ENCODE measurements at places on chromosomes 2 and 18.

GRCh38 chr18:80067321-80067720, 33.1 kb downstream of the RBFA start:
- DNase-seq = no peak

DNA sequence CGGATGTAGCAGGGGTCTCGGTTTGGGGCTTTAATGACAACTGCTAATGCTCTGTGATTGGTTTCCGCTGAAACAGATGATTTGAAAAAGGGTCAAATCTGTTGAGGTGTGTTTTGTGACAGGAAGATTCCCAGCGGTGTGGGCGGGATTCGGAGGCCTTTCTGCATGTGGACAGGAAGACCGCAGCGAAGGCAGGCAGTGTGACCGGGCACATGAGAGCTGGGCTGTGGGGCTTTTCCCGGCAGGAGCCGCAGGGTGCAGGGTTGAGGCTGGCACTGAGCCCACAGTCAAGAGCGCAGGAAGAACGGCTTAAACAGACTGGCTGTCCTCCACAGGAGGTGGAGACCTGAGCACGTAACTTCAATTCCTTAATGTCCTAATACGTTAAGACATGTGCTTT, 180.0 kb upstream of the TPO start:
- no peak for DNase-seq

GRCh38 chr2:236688563-236689392, 119.2 kb downstream of the ACKR3 start:
- no peak for DNase-seq

- no peak for DNase-seq
Measured at GRCh38 chr2:3422161-3422779, 42.8 kb downstream of the TRAPPC12 start.

DNA sequence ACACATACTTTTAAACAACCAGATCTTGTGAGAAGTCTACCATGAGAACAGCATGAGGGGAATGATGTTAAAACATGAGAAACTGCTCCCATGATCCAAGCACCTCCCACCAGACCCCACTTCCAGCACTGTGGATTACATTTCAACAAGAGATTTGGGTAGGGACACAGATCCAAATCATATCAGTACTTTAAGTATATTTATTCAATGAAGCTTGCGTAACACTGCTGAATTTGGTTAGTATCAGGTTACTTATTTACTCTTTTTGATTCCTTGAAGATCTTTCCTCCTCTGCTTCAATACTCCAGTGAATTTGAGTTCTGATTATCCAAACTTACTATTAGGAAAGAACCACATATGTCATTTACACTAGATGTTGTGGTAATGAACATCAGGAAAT, 418.6 kb downstream of the PIK3C3 start:
- no peak for DNase-seq

DNA sequence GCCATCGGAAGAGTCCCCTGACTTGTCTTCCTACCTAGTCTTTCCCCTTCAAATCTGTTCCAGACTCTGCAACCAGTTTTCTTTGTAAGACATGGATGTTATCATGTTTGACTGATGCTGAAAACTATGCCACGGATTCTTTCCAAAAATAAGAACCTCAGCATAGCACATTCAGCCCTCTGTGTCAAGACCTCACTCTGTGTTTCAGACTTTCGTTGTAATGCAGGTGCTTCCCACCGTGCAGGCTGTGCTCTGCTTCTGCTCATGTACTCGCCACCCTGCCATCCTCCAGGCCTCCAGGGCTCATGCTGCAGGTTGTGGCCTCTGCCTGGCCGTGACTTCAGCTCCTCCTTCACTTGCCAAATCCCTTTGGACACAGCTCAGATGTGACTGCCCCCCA, 347.0 kb upstream of the RAB12 start:
- no peak for DNase-seq

DNA sequence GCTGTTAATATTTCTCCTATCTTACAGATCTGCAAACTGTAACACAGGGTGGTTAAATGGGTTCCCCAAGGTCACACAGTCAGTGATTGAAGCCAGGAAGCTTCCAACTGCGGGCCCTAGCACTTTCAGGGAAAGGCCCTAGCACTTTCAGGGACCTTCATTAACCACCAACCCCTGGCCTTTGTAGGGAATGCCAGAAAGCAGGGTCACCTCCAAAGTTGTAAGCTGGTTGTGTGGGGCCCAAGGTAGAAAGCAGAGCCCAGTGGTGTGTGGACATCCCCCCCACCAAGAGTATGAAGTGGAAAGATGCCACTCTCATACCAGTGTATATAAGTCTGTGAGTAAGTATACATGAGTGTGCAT, 4.4 kb downstream of the DLX2 start:
- DNase-seq = no peak

- no peak for DNase-seq
Measured at GRCh38 chr2:182642328-182642727, 73.7 kb upstream of the DNAJC10 start.

- DNase-seq = no peak
Measured at GRCh38 chr2:14492920-14493503, 139.5 kb upstream of the LRATD1 start.

- DNase-seq = no peak
Measured at GRCh38 chr2:80476535-80477117, 172.1 kb upstream of the LRRTM1 start.

GRCh38 chr2:113187771-113188170, 14.0 kb downstream of the PSD4 start:
- DNase-seq = no peak

DNA sequence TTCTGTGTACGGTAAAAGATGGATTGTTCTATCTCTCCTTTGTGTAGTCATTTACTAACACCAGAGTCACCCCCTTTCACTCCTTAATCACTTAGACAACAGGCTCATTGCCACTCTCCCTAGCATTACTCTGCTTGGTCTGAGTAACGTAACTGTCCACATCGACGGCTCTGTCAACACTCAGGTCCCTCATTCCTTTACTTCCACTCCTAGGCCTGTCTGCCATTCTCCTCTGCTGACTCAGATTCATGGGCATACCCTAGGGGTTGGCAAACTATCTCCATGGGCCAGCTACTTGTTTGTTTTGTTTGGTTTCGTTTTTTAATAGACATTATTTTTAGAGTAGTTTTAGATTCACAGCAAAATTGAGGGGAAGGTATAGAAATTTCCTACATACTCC, 243.9 kb downstream of the NR4A2 start:
- no peak for DNase-seq

GRCh38 chr2:30886080-30886479, 78.8 kb upstream of the CAPN13 start:
- DNase-seq = peak; percentile 5

DNA sequence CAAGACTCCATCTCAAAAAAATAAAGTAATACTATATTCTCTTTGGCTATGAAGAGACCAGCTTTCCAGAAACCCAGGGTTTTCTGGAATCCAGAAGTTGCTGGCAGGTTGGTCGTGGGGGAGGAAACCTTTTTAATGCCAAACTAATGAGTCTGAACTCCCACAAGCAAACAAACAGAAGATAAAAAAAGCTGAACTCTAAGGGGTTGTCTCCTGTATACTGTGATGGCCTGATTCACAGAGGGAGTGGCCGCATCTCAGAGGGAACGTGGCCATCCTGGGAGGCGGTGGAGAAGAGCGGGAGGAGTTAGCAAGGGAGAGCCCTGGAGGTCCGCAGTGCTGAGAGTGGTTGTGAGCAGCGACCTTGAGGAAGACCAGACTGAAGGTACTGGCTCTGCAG, 36.1 kb downstream of the LIMS1 start:
- DNase-seq = no peak

DNA sequence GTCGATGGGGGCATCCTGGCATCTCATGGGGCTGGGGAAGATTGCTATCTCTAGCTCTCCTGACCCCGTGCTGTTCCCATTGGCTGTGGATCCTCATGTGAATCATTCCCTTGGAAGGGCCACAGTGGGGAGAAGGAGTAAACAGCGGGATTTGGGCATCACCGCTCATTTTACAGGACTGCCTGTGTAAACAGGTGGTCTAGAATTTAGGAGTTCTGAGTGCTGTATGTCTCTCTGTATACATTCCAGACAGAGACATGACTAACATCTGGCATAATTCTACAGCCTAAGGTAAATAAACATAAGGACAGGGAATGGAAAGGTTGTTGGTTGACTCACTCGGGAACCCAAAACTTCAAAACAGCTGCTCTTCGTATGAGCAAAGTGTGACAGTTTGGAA, 92.7 kb downstream of the COPS8 start:
- no peak for DNase-seq

GRCh38 chr2:8535469-8535795, 146.4 kb upstream of the ID2 start:
- no peak for DNase-seq

GRCh38 chr2:106095478-106096298, 98.4 kb downstream of the UXS1 start:
- DNase-seq = no peak

DNA sequence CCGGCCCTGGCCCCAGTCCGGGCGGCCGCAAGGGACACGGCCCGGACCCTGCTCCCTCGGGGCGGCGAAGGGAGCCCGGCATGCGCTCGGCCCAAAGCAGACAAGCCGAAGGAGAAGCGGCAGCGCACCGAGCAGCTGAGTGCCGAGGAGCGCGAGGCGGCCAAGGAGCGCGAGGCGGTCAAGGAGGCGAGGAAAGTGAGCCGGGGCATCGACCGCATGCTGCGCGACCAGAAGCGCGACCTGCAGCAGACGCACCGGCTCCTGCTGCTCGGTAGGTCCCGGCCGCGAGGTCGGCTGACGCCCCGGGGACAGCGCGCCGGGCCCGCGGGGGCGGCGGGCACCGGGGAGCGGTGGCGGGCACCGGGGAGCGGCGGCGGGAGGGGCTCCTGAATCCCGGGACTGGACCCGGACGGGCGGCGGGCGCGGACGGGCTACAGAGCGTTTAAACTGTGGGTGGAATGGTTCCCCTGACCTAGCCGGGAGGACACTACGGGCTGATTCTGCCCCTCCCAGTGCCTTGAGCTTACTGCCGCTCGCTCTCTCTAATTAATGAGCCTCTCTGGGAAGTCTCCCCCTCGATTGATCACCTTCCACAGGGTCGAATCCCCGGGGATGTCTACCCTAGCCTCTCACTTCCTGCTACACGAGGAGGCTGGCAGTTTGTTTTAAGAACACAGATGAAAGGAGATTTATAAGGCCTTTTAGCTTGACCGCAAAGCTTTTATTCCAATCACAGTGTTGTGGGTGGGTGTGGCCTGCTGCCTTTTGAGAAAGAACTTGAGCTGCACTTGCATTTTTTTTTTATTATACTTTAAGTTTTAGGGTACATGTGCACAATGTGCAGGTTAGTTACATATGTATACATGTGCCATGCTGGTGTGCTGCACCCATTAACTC, 853 bp downstream of the GNAL start:
- no peak for DNase-seq

DNA sequence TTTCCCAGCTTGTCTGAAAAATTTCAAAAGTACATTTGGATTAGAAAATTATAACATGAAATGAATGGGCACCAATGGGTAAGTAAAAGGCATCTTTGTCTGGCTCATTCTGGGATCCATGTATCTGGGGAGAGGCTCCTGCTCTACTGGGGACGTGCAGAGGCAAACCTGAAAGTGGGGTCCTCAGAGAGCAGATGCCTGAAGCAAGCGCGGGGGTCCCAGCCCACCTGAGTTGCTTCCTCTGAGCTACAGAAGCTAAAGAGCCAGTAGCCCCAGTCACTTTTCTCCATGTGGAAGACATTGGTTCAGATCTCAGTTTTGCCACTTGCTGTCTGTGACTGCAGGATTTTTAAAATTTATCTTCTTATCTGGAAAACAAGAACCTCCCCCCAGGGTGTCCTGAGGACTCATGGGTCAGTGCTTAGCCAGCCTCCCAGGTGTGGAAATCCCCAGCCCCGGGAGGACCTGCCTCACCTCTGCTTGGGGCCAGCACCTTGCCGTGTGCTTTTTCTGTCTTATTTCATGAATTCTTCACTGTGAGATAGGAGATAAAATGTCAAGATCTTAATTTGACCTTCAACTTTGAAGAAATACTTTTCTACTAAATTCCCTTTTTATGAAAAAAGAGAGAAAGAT, 25.1 kb upstream of the ODC1 start:
- DNase-seq = no peak

DNA sequence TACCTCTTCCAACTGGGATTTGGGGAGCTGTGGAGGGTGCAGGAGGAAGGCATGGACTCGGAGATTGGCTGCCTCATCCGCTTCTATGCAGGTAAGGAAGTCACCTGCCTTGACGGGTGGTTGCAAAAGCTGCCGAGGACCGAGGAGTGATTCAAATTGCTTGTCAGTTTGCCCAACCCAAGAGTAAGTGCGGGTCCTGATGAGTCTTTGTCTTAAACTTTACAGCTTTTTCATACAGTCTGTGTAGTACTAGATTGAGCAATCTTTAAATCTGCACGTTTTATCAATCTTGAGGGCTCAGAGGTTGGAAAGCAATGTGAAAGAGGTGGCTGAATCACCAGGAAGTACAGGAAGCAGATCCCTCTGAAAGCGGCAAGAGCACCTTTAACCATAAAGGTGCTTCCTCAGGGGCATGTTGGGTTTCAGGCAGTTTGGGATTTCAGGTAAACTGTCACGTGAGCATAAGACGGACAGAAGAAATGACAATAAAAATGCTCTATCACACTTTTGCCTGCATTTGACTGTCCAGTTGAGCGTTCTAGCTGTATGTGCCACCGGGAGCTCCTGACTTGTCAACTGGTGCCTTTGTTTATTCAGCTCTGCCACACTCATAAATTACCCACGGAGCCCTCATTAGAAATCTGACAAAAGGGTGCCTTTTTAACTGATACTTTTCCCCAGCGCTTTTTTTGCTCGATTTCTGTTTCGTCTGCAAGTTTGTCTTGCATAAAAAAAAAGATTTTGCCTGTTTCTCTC, 2.0 kb downstream of the PHLPP1 start:
- peak; percentile 48 for DNase-seq

- no peak for DNase-seq
Measured at GRCh38 chr18:9925369-9925768, 11.6 kb downstream of the VAPA start.

DNA sequence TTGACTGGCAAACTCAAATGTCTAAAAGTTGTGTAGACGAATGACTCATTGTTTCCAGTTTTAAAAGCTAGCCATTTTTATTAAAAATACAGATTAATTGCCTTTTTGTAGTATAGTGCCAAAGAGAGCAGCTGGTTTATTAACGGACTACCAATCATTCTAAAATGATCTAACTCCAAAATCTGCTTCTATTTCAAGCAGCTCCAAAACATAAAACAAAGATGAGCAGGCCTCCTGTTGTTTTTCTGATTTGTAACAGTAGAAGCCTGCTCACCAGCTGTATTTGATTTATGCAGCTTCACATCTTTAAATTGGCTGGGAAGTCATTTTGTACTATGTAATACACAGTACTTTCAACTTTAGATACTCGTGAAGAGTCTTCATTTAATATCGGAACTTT, 171.8 kb downstream of the UBR3 start:
- DNase-seq = no peak

- DNase-seq = no peak
Measured at GRCh38 chr2:112636605-112637288, 9.0 kb upstream of the SLC20A1 start.

DNA sequence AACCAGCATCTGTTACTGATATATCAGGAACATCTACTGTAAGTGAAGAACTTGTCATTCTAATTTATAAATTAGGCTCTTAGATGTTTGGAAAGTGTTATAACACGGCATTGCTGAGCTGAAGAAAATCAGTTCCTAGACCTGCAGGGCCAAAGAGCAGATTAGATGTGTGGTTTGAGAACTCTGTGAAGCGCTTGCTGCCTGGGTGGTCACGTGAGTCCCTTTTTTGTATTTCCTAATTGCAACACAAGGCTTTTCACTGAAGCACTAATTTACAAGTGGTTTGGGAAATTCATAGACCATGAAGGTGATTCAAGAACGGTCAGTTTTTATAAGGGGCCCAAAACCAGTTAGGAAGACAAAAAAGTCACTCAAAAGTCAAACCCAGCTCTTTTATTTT, 106.9 kb upstream of the SP3 start:
- no peak for DNase-seq

GRCh38 chr2:140565756-140566155, 1565.1 kb downstream of the LRP1B start:
- no peak for DNase-seq

Measured in NCI-H1417 treated with DMSO at 0.1 percent for 48 hours (cell line).